ENCODE measurements at places on chromosomes 6 and 20.
A peak's percentile ranks its signal among the peaks of the same experiment; 100 is the strongest.

DNA sequence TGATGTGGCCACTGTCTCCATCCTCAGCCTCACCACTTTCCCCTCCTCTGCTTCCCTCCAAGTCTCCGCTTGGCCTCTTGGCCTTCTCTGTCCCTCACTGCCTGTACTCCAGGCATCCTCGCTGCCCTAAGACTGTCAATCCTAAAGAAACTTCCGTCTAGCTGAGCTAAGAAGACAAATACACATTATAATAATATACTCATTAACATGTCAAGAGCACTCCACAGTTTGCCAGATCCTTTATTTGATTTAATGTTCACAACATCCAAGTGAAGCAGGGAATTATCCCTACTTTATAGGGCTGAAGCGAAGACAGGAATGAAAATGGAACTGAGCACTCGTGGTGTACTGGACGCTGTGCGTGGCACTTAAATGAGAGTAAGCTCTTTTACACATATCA is 72.4 kb upstream of the SLC22A23 start:
- no peak for DNase-seq

- no peak for DNase-seq
Observed at GRCh38 chr6:121395736-121396135, 39.7 kb upstream of the GJA1 start.

- DNase-seq = no peak
Observed at GRCh38 chr20:5088688-5089087, 31.1 kb downstream of the PCNA start.

GRCh38 chr6:167576828-167577503 is 249.7 kb upstream of the AFDN start:
- DNase-seq = no peak

GRCh38 chr20:36004045-36004444 is 35.7 kb downstream of the CNBD2 start:
- no peak for DNase-seq

- DNase-seq = no peak
Observed at GRCh38 chr6:155004017-155004416, 8.9 kb downstream of the TIAM2 start.

- DNase-seq = no peak
Observed at GRCh38 chr6:11493974-11494373, 43.6 kb upstream of the TMEM170B start.

DNA sequence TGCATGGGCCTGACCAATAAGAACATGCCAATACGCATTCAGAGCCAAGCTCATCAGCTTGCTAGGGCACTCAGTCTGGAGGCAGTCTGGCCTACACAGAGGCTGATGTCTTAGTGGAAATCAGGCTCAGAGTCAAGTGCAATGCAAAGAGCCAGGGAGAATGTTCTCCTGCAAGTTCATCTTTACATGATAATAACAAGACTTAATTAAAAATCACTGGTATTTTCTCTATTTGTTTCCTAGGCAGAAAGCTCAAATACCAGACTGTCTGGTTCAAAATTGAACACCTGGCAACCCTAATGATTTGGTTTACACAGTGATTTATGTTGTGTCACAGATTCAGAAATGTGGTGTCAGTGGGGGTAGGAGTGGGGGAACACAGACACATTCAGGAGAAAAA is 689.3 kb upstream of the FLRT3 start:
- no peak for DNase-seq

DNA sequence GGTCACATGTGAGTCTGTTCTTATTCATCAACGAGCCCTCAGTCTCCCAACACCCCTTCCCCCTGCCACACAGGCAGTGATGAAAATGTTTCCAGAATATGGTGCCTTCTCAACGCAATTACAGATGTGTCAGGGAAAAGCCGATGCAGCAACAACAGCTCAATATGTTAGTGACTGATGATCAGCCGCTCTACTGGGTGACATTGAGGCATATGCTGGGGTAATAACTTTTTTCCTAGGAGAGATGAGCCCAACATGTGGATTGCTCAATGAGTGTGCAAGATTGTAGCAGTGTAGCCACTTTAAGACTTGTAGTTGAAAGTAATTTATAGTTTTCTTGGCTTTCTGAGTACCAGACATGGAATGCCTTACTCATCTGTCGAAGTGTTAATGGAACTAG is 49.4 kb downstream of the DTD1 start:
- no peak for DNase-seq

DNA sequence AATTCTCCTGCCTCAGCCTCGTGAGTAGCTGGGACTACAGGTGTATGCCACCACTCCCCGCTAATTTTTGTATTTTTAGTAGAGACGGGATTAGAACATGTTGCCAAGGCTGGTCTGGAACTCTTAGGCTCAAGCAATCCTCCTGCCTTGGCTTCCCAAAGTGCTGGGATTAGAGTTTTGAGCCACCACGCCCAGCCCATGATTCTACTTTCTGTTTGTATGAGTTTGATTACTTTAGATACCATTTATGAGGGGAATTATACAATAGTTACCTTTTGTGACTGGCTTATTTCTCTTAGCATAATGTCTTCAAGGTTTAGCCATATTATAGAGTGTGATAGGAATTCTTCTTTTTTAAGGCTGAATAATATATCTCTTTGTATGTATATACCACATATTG is 555.4 kb upstream of the FLRT3 start:
- DNase-seq = no peak

GRCh38 chr6:111591901-111592461 is 13.7 kb downstream of the TRAF3IP2 start:
- DNase-seq = no peak

DNA sequence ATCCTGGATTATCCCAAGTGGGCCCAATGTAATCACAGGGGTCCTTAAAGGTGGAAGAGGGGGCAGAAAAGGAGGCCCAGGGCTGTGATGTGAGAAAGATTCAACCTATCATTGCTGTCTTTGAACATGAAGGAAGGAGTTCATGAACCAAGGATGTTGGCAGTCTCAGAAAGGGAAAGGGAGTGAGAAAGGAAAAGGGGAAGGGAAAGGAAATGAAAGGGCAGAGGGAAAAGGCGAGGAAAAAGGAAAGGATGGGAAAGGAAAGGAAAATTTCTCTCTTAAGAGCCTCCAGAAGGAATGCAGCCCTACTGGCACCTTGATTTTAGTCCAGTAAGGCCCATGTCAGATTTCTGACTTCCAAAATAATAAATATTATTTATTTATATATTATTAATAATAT is 687.8 kb downstream of the COL12A1 start:
- DNase-seq = no peak

- DNase-seq = no peak
Observed at GRCh38 chr6:92510137-92510536, 909.2 kb downstream of the EPHA7 start.

GRCh38 chr6:5174244-5174643 is 86.5 kb downstream of the LYRM4 start:
- no peak for DNase-seq

DNA sequence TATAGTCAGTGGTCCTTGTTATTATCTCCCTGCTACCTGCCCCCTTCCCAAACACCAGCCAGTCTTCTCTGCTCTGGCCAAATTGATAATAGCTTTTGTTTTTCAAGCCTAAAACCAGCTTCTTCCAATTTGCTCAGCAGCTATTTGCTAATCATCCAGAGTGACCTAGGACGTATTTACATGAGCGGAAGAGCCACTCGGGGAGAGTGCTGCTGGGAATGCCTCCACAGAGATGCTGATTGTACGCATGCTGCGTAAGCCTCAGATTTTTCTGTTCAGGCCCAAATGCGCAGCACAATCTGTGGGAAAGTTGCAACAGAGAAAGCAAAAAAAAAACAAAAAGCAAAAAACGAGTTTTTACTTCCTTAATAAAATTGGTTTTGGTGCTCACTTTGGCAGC is 24.4 kb upstream of the ID1 start:
- no peak for DNase-seq

- DNase-seq = no peak
Observed at GRCh38 chr20:62780204-62780603, 16.1 kb upstream of the MRGBP start.

- no peak for DNase-seq
Observed at GRCh38 chr6:43391440-43392031, 22.1 kb upstream of the ZNF318 start.

DNA sequence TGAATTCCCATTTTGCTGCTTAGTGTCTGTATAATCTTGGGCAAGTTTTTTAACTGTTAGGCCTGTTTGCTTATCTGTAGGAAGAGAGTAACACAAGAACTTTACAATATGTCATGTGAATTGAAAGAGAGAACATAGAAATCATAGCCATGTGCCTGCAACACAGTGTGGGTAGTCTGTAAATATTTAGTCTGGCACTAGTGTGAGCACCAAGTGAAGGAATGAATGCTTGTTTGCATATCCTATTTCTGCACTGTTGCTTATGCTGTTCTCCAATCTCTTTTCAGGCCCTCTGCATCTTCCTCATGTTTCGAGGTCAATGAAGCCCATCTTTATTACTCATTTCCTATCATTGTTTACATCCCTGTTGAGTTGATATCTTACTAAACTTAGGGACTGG is 49.2 kb downstream of the CBFA2T2 start:
- no peak for DNase-seq

- no peak for DNase-seq
Observed at GRCh38 chr6:129621252-129621651, 88.7 kb downstream of the ARHGAP18 start.

- DNase-seq = no peak
Observed at GRCh38 chr20:33067806-33068205, 11.6 kb upstream of the BPIFB4 start.

DNA sequence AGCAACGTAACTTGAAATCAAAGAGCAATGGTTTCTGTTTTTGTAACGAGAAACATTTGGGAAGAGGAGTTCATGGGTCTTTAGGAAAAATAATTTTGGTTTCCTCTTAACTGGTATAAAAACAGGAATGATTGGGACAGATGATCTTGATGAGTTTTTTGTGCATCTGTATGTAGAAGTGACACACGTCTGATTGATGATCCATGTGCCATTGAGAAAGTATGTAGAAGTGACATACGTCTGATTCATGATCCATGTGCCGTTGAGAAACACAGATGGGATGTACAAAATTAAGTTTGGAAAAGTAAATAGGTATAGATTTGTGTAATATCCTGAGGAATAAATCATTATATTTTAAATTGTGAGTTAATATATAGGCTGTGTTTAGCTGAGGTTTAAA is 2.1 kb downstream of the KIAA1586 start:
- no peak for DNase-seq

GRCh38 chr6:87155842-87156815 is 764 bp downstream of the ZNF292 start:
- peak; percentile 50 for DNase-seq

GRCh38 chr6:22956029-22956681 is 386.8 kb downstream of the HDGFL1 start:
- DNase-seq = no peak

DNA sequence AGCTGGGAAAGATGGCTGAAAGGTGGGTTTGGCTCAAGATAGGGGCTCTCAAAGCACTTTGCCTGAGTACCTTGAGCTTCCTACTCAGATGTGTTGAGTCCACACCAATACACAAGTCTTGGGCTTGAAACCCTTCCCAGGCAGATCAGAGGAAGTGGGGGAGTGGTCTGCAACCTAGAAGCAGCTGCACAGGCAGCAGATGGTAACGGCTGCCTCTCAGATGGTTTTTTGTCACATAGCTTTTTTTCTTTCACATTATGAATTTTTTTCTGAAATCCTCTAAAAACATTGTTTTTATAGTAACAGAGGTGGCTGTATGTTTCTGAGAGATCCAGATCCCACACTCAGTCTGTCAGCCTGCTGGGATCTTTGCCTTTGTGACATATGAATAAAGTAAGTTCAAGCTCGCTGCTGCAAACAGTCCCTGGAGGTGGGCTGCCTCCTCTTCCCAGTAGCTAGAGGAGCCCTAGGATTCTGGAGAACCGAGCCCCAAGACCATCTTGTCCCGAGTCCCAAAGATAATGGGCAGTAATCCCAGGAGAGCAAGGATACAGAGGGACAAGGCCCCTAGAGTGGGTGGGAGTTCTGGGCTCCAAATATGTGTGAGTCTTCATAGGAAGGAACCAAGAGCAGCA is 97.1 kb upstream of the TOP1 start:
- DNase-seq = no peak

- DNase-seq = no peak
Observed at GRCh38 chr6:131163886-131164285, 28.6 kb downstream of the AKAP7 start.

DNA sequence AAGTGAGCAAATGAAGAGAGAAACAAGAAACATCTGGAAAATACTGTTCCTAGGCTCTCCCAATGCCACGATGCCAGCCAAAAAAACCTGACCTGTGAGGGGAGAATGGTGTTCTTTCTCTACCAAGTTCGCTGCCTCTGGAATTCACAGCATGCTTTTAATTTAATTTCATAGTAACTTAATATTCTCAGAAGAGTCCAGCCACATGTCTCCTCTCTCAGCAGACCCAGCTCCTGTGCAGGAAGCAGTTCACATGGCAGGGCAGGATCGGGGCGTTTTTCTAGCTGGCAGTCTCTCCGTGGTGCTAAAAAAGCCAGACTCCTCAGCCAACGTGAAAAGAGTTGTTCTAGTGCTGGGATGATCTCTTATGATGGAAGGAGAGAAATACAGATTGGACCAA is 57.5 kb downstream of the BFSP1 start:
- DNase-seq = no peak

- DNase-seq = no peak
Observed at GRCh38 chr6:44481760-44482159, 94.3 kb downstream of the CDC5L start.

GRCh38 chr6:43992783-43993644 is 134.2 kb downstream of the MRPL14 start:
- DNase-seq = no peak

GRCh38 chr6:22026164-22026678 is 270.6 kb downstream of the PRL start:
- DNase-seq = no peak

DNA sequence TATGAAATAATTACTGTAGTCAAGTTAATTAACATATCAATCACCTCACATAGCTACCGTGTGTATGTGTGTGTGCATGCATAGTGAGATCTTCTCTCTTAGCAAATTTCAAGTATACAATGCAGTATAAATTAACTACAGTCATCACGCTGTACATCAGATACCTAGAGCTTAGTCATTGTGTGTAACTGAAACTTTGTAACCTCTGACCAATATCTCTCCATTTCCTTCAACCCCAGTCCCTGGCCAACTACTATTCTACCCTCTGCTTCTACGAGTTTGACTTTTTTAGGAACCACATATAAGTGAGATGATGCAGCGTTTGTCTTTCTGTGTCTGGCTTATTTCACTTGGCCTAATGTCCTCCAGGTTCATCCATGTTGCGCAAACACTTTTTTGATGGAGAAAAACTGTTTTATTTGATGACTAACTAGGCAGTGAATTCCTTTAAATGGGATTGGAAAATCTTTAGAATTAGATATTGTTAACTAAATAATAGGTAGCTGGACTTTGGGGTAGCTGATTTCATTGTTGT is 459.5 kb downstream of the DHX35 start:
- DNase-seq = no peak

DNA sequence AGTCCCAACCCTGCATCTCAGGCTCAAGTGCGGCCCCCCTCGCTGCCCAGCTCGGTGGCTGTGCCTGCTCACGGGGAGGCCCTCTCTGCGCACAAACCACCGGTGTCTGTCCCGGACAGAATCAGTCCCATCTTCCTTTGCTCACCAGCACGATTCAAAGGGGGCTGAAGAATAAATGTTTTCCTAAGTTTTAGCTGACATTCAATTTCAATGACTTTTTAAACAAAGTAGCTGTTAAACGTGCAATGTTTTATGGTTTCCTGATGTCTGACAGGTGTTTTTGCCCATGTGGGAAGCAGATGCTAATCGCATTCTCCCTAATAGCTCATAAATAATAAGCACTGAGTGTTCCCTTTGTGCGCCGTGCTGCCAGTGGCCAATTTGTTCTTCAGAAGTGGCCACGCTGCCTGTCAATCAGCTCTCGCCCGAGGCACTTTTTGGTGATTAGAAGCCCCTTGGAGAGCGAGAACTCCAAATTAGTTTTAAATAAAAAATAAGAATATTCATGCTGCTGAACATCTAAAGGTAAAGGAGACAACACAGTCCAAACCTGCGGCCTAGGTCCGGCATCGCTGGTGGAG is 26.3 kb downstream of the BHLHE23 start:
- peak; percentile 80 for DNase-seq
